COR-L47 (cell line): ENCODE measurements at places on chromosomes 5 and 9.

DNA sequence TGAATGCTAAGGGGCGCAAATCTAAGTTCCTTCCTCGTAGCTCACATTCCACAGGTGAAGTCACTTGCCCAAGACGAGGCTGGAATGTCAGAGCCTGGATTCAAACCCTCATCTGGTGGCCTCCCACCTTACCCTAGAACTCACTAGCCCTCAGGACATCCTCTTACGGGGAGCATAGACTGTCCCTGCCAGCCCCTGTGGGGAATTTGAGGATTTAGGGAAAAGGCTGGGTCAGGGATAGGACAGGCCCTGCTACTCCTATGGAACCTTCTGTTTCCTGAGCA lies 45.0 kb downstream of the IRF1 start:
- DNase-seq: no peak

- DNase-seq: no peak
These were observed 5.8 kb upstream of the ACTBL2 start for GRCh38 chr5:57488215-57488955.

GRCh38 chr9:123823194-123823947 lies 106.6 kb downstream of the DENND1A start:
- no peak for DNase-seq

GRCh38 chr5:76325876-76326491 lies 77.1 kb upstream of the IQGAP2 start:
- DNase-seq: no peak

GRCh38 chr5:75928992-75929391 lies 154.2 kb upstream of the SV2C start:
- DNase-seq: no peak

DNA sequence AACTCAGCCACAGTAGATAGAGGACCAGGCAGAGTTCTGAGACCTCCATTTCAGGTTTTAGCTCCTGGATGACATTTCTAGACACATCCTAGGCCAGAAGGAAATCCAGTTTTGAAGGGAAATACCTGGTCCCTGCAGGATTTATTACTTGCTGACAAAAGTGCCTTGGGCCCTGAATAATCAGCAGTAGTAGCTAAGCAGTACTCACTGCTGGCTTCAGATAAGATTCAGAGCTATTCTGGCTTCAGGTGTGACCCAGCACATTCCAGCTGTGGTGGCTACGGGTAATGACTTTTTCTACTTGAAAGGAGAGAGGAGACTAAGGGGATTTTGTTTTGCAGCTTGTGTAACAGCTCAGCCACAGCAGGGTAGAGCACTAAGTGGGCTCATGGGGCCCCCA lies 34.0 kb downstream of the NDUFAF2 start:
- DNase-seq: no peak

DNA sequence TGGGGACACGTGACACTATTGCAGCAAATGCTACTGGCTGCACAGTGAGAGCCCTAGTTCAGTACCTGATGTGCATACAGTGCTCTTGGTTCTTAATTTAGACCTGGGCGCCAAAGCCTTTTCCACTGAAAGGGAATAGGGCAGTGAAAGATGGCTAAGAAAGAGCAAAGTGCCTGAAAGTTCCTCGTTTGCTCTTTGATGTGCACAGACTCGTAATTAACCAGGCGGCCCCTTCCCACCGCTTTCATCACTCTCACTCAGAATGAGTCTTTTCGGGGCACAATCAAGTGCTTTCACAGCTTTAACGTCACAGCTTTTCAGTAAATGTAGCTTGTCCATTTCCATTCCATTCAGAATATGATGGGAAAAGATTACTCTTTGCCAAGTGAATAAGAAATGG lies 116.6 kb upstream of the ADRA1B start:
- DNase-seq: no peak

- DNase-seq: no peak
These were observed 675 bp upstream of the SPAAR start for GRCh38 chr9:35908504-35909125.

DNA sequence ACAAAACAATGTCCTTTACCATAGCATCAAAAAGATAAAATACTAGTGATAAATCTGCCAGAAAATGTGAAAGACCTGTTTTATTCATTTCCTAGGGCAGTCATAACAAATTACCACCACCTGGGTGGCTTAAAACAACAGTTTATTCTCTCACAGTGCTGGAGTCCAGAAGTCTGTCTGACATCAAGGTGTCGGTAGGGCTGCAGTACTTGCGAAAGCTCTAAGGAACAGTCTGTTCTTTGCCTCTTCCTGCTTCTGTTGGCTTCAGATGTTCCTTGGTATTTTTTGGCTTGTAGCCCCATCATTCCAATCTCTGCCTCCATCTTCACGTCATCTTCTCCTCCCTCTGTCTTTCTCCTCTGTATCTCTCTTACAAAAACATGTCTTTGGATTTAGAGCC lies 51.0 kb downstream of the PTPDC1 start:
- DNase-seq: no peak

- DNase-seq: no peak
These were observed 497.0 kb downstream of the DTWD2 start for GRCh38 chr5:118491351-118491750.

DNA sequence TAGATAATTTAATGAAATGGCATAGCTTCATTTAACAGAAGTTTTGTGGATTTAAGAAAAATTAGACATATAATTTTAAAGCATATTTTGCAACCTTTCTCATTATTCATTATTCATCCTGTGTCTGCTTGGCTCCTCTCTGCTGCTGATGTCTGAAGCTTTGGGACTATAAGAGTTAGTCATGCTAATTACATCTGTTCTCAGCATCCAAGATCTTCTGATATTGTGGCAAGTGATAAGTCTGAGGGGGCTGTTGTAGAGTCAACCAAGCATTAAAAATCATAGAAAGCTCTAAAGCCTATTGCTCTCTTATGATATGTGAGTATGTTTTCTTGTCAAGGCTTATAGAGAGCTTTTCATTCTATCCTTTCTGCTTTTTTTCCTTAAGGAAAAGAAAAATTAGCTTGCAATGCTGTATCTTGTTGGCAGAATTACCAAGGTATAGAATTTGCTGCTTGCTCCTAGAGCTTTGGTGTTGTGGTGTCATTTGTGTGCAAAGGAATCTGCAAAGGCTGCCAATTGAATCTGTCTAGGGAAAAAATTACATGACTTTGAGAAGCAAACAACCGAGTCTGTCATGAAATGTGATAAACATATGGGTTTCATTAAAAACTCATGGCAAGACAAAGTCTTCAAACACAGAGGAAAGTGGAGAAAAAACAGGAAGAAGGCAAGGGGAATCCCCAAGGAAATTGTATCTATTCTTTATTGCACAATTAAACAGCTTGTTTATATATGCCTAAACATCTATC lies 156.1 kb upstream of the DAB2 start:
- DNase-seq: no peak

DNA sequence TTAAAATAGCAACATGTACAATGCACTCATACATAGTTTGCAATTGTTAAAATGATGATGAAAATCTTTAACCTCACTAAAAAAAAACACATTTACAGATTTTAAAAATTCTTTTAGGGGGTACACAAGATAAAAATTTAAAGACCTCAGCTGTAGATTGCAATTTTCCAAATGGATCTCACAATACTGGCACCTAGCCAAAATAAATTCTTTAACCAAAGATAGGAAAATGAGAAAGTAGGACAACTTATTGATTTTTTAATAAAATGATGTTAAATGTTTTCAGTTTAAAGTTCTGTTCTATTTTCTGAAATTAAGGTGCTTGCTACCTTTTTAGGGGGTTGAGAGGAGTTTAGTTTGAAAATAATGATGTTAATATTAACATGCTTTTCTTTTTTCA lies 90.0 kb downstream of the PCSK1 start:
- no peak for DNase-seq

DNA sequence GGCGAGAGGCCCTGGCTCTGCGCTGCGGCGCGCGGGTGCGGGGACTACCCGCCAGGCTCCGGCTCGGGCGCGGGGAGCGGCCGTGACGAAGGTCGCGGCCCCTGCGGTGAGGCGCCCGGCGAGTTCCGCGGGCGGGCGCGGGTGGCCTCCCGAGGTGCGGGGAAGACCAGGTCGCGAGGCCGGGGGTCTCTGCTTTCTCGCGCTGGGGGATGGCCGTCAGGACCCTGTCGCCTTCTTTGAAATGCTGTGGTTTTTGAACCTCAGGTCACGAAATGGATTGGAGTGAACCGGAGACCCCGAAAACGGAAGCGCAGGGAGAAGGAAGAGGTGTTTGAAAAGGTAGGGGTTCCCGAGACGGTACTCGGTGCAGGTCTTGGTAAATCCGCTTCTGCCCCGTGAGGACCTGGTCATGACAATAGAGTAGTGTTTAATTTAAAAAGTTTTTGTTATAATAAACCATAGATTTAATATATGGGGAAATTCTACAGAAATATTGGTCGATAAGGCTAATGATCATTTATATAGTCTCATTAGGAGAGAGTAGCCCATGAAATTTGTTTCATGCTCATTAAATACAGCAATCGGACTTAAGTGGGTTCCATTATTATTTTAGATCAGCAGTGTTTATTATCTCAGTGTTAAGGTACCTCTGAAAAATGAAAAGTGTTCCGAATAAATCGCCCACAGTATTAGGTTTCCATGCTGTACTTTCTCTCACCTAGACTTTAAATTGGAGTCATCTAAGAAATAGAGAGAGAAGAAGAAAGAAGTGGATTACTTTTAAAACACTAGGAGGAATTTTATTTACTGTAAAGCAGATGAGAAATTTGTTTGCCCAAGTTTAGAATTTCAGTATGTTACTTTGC lies 279.0 kb downstream of the AOPEP start:
- DNase-seq: no peak

DNA sequence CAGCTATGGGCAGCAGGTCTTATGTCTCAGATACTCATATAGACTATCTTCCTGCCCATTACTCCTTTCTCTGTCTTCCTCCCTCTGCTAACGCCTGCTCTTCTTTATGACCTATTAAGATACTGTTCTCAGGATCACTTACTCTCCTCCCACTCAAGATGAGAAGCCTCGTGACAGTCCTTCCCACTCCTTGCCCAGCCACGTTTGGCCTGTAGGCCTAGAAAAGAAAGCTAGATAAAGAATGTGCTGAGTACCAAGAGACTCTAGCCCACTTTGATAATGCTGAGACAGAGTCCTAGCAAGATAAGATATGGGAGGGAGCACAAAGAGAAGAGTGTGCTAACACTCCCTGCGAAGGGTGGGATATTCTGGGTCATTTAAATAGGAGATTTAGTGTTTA lies 6.8 kb upstream of the DENND4C start:
- no peak for DNase-seq

- no peak for DNase-seq
These were observed 24.0 kb upstream of the NDUFB6 start for GRCh38 chr9:32596936-32597335.

DNA sequence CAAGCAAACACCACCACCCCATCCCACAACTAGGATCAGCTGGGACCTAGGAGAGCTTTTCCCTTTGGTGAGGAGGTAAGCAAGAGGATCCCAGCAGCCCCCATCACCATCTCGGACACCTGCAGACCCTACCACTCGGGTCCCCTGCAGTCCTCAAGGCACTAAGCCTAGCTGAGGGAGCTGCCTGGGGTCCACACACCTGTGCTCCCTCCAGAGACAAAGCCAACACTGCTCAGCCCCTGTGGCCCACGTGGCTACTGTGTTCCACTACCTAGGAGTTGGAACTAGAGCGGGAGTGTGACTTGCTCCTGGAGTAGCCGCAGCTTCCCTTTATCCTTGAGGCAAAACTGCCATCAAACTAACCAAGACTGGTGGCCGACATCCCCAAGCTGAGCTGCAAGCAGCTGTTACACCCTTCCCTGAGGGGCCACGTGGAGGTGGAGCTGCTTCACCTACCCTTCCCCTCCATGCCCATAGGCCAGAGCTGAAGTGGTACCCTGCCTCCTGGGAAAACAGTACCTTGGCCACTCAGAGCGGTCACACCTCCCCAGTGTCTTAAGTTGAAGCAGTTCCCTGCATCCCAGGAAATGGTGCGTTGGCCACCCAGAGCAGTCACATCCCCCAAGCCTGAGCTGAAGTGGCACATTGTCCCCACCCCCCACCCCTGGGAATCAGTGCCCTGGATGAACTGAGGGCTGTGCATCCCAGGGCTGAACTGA lies 205.5 kb downstream of the CACNA1B start:
- no peak for DNase-seq

DNA sequence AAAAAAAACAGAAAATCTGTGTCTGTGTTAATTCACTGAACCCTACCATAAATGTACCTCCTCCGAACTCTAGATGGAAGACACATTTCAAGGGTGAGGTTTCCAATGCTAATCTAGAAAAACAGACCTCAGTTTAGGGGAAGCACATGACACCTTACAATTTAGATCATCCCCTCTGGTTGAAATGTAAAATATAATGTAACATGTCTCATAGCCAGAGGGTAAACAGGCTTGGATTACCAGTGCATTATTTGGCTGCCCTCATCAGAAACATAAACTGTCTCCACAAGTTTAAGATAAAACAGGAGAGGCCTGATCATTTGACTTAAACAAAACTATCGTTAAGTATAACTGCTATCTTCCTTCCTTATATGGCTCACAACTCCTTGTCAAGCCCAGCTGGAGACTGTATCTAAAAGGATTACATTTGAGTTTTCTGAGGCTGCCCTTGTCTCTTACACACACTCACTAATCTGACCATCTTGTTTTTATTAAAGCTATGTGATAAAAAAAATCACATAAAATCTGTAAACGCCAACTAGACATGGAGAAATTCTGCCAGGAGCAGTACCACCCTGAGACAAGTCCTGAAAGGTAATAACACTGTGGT lies 105.7 kb downstream of the LURAP1L start:
- no peak for DNase-seq

GRCh38 chr5:82208371-82208770 lies 69.8 kb downstream of the RPS23 start:
- DNase-seq: no peak

DNA sequence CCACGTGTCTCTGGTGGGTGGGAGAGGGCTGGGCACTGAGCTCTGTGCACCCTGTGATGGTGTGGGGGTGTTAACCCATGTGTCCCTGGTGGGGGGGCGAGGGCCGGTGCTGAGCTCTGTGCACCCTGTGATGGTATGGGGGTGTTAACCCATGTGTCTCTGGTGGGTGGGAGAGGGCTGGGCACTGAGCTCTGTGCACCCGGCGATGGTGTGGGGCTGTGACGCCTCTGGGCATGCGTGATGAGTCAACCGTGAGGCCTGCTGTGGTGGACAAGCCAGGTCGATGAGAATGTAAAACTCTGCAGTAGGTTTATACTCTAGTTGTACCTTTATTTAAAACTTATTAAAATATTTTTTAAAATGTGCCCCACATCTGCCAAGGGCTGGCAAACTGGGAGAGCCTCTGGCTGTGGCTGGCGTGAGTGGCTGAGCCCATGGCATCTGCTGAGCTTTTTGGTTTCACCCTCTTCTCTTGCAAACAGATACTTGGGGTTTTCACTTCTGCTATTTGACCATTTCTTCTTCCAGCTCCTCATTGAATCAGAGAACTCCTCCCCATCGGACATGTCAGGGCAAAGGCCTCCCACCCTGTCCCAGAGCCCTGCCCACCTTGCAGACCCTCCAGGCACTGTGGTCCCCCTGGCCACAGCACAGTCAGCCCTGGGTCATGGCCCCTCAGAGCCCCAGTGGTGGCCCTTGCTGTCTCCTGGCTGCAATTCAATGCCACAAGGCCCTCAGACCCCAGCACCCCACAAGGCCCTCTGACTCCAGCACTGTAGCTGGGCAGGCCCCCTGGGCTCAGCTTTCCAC lies 18.5 kb upstream of the EXOC3 start:
- DNase-seq: no peak
